ENCODE measurements at places on chromosomes 2 and 18. TPM values are rescaled to one million over a fixed set of nuclear protein-coding genes. Genes with fewer than 3 reads are reported as not detected.

ZSWIM2 gene
- total RNA-seq, result not detected

ELOA2 gene
- total RNA-seq, result not detected

OTOS gene
- total RNA-seq, result not detected

KCNK3 gene
- 25.4 TPM for total RNA-seq

IL36B gene
- not detected for total RNA-seq

AMER3 gene
- total RNA-seq, result not detected

ITGA4 gene
- total RNA-seq, result 18.4 TPM

GYPC gene
- total RNA-seq, result 76.7 TPM

GRCh38 chr2:74768401-74768914, 65.5 kb upstream of the HK2 start:
- DNase-seq, result no peak

DNA sequence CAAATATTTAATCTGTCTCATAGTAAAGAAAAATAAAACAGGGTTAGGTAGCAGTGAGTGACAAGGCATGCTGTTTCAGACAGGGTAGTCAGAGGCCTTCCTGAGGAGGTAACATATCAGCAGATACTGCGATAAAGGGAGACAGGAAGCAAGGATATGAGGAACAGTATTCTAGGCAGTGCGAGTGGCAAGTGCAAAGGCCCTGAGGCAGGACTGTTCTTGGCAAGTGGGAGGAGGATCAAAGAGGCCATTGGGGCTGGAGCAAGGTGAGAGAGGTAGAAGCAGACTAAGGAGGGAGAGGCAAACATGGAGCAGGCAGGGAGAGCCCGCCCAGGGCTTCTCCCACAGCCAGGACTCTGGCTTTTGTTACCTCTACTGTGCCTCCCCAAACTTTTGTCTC, 33.6 kb downstream of the GAD1 start:
- no peak for DNase-seq

DNA sequence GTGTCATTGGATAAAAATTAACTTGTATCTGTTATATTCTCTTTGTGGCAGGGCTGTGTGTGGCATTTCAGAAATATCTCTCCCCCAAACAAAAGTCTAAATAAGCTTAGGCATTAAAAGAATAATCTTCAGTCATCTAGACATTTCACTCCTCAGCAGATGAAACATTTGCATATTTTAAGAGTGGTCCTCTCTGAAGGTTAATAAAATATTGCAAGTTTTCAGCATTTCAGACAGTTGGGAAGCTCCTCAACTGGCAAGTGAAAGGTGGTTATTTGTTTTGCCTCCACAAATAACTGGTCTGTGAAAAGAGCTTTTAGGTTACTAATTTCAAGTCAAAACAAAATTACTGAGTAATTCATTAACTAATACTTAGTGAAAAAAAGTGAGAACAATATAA, 462.6 kb downstream of the EPHA4 start:
- DNase-seq, result no peak

GRCh38 chr18:22200611-22201225, 31.3 kb downstream of the GATA6 start:
- no peak for DNase-seq

DNA sequence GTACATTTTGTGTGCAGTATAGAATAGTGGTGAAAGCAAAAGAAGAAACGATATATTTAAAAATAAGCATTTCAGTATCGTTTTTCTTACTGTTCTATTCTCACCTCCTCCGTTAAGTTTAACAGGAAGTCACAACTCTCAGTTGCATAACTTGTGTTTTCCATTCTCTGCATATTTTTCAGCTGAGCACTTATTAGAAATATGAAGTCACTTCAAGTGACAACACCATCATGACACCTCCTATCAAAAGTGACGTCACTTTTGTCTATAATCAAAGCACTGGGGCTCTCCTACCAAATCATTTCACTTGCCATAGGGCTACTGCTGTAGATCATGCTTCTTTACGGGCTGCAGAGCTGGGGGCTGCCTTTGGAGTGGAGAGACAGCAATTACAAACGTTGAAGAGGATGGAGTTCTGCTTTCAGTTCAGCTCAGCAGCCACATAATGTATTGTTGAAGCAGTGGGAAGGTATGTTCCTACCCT, 36.3 kb downstream of the STAT4 start:
- no peak for DNase-seq

DNA sequence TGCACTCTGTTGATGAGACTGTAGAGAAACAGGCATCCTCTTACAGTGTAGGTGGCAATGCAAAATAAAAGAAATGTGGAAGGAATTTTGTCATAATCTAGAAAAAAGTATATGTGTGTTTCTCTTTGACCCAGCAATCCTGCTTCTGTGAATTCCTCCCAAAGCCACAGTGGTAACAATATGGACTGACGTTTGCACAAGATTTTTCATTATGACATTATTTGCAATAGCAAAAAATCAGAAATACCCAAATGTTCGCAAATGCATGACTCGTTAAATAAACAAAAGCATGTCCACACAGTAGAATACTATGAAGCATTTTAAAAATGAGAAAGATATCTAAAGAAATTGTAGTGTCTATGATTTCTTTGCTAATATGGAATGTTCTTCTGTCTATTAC, 255.2 kb upstream of the NRP2 start:
- no peak for DNase-seq

GRCh38 chr2:190641469-190641868, 7.4 kb upstream of the NAB1 start:
- no peak for DNase-seq

DNA sequence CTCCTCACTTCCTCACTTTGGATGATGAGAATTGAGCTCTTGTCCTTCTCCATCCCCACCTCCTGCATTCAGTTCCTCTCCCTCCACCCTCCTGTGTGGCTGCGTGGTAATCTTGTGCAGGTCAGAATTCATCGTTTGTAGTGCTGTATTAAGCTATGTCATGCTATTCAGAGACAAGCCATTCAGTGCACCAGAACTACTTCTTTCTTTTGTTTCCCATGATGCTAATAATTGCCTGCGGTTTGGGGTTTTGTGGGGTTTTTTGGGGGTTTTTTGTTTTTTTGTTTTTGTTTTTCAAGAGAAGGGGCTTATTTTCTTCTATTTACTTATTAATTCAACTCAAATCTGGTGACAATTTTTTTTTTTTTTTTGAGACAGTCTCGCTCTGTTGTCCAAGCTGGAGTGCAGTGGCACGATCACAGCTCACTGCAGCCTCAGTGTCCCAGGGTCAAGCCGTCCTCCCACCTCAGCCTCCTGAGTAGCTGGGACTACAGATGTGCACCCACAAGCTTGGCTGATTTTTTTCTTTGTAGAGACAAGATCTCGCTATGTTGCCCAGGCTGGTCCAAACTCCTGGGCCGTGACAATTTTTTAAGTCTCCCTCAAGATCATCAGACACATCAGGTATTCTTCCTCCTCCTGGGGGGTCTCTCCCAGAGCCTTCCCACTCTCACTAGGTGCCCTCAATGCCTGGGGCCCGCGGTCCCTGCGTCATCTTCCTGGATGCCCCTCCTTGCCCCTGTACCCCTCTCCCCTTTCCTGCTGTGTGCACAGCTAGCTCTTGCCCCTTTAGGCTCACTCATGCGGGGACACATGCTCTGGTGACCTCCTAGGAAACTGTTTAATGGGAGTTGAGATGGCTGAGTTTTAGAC, 37.8 kb downstream of the MAL start:
- DNase-seq, result no peak

- DNase-seq, result no peak
Observed at GRCh38 chr2:129443235-129443864, 536.1 kb upstream of the RAB6C start.

DNA sequence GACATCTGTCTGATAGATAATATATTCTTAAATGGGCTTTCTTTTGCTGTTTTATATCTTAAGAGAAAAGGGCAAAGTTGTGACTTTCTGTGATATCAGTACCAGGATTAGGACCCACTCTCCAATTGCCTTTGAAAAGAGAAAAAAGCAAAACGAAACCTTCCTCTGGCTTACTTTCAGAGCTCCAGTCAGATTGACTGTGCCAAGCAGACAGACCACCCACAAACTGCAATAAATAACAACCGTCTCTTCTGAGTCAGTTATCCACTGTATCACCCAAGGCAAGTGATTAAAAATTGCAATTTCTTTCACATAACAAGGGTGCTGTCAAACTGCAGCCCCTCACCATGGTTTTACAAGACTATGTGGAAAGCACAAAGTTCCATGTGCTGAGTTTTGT, 230.5 kb upstream of the SETBP1 start:
- DNase-seq, result no peak

- no peak for DNase-seq
Observed at GRCh38 chr2:98545591-98545990, 62.7 kb downstream of the COA5 start.

- no peak for DNase-seq
Observed at GRCh38 chr2:136127356-136127755, 9.4 kb upstream of the CXCR4 start.

- DNase-seq, result no peak
Observed at GRCh38 chr2:158729451-158729850, 65.7 kb upstream of the DAPL1 start.

- no peak for DNase-seq
Observed at GRCh38 chr18:46830633-46831032, 73.8 kb upstream of the ST8SIA5 start.

GRCh38 chr2:71830497-71831192, 317.0 kb downstream of the CYP26B1 start:
- no peak for DNase-seq

DNA sequence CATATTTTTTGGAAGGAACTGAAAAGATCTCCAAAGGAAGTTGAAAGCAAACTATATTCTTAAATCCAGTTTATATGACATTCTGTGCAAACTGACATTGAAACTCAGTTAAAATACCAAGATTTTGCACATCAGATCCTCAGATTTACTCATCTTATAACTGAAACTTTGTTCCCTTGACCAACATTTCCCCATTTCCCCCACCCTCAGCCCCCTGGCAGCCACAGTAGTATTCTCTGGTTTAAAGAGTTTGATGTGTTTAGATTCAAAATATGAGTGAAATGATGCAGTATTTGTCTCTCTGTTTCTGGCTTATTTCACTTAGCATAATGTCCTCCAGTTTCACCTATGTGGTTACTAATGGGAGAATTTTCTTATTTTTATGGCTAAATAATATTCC, 99.2 kb upstream of the ITGA4 start:
- DNase-seq, result no peak

GRCh38 chr18:76494231-76495005, 624 bp downstream of the ZNF516 start:
- no peak for DNase-seq

- DNase-seq, result peak; percentile 44
Observed at GRCh38 chr2:42917425-42917927, 125.1 kb upstream of the HAAO start.

DNA sequence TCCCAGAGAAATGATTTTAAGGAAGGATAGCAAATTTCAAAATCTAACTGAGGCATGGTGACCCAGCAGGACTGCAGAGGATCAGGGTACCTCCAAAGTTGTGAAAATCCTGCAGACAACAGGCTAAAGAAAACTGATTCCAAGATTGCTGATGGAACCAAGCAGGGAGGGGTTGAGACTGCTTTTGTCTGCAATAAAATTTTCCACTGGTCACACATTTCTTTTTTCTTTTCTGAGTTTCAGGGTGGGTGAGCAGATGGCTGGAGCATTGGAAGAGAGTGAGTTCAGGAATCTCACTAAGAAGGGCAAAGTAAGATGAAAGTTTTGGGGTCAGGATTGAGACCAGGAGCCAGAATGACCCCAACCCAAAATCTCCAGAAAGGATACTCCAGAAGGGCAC, 321.0 kb downstream of the TNS1 start:
- no peak for DNase-seq

DNA sequence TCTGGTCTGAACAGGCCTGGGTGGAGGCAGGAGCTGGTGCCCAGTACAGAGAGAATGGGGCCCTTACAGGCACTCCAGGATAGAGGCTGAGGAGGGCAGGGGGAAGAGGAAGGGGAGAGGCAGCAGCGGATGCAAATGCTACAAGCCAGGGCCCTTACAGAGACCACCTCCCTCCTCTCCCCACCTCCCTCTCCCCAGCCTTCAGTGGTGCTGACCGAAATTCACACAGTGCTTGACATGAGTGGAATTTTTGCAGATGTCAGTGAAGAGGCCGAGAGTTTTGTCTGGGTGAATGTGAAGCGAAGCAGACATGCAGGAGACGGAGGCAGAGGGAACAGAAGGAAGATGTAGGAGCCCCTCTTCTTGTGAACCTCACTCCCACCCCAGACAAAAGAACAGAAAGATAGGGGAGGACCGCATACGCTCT, 31.9 kb downstream of the CIB4 start:
- peak; percentile 42 for DNase-seq

DNA sequence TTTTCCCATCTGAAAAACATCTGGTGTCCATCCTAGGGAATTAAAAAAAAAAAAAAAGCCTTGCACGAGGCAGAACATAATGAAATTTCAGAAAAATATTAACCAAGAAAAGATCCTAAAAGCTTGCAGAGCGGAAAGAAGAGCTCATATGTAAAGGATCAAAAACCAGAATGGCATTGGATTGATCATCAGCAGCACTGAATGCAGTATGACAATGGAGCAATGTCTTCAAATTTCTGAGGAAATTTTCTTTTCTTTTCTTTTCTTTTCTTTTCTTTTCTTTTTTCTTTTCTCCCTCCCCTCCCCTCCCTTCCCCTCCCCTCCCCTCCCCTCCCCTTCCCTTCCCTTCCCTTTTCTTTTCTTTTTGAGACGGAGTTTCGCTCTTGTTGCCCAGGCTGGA, 21.3 kb upstream of the FAM117B start:
- DNase-seq, result no peak

- no peak for DNase-seq
Observed at GRCh38 chr2:121662656-121663055, 13.4 kb upstream of the CLASP1 start.

DNA sequence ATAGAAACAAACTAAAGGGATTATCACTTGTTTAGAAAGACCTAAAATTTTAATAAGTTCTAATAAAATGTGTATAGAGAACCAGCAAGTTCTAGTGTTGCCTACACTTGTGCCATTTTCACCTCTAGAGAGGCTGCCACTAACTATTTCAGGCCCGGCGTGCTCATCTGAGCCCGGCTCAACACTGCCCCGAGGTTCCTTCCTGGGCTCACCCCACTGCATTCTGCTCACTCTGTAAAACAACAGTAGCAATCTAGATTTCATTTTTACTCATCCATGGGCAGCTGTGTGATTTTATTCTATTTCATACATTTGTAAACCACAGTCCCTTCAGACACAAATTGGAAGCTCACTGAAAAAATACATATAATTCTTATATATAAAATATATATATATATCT, 253.2 kb downstream of the L3MBTL4 start:
- no peak for DNase-seq

DNA sequence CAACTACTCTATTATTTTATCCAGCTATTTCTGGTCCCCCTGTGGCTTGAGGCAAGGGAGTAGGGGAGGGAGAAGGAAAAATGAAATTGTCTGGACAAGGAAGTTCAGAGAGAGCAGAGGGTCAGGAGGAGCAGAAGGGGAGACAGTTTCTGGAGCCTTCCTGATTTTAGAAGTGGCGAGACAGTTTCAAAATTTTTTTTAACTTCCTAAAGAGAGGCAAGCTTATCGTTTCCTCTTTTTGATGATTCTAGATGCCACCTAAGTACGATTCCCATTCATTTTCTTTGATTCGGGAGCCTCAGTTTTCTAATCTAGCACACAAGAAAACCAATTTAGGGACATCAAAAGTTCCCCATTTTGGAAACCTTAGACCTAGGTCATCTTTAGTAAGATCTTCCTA, 96.9 kb upstream of the B3GNT2 start:
- DNase-seq, result no peak

- peak; percentile 58 for DNase-seq
Observed at GRCh38 chr2:97714084-97714949, 941 bp downstream of the ZAP70 start.

All from upper lobe of right lung (tissue), 1 donor.